Stimulated activated CD8-positive, alpha-beta memory T cell treated with anti-CD3 and anti-CD28 coated beads, Interleukin-7, amount 100 ng/mL, for 4 hours (primary cell): ENCODE measurements at places on chromosomes 7 and 10.

- no peak for DNase-seq
Measured at GRCh38 chr10:63106111-63106755, 26.9 kb upstream of the NRBF2 start.

- DNase-seq = no peak
Measured at GRCh38 chr7:54827734-54828133, 68.7 kb upstream of the SEC61G start.

GRCh38 chr7:134619627-134620331 lies 26.9 kb upstream of the BPGM start:
- DNase-seq = no peak

- no peak for DNase-seq
Measured at GRCh38 chr10:69324583-69324982, 46.3 kb downstream of the HK1 start.
